NCI-H1417 treated with DMSO at 0.1 percent for 48 hours (cell line): ENCODE measurements at places on chromosomes 7 and 10.
A peak's percentile ranks its signal among the peaks of the same experiment; 100 is the strongest.

- DNase-seq = peak; percentile 70
Measured at GRCh38 chr7:4631380-4632179, 50.5 kb upstream of the FOXK1 start.

GRCh38 chr10:31612082-31612481 is 293.1 kb downstream of the ZEB1 start:
- DNase-seq = no peak

GRCh38 chr7:6419310-6419773 is 28.4 kb downstream of the DAGLB start:
- no peak for DNase-seq

DNA sequence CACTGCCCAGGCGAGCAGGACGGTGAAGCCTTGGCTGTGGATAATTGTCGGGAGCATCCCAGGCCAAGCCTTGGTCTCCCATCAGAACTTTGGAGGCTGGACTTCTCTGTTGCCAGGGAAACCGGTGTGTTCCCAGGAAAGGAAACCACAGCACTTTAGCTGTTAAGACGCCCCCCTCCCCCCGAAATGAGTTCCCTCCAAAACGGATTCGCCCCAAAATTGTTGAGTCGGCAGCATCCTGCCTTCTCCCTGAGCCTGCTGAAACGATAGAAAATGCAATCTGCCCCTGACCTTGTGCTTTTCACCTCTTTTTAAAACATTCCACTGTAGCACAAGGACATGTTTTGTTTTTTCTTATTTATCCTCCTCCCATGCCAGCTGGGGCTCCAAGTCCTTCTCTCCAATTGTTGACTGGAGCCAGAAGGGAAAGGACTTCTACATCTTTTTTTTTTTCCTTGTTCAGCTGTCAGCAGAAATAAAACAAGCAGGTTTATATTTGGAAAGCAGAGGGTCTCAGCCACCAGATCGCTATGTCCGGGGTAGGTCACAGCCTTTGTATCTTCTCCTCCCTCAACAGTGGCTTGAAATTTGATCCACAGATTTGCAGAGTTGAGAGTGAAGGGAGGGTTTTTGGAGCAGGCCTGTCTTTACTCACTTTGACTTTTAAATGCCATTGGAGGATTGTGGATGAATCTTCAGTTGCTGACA is 116.5 kb downstream of the ZMIZ1 start:
- no peak for DNase-seq

DNA sequence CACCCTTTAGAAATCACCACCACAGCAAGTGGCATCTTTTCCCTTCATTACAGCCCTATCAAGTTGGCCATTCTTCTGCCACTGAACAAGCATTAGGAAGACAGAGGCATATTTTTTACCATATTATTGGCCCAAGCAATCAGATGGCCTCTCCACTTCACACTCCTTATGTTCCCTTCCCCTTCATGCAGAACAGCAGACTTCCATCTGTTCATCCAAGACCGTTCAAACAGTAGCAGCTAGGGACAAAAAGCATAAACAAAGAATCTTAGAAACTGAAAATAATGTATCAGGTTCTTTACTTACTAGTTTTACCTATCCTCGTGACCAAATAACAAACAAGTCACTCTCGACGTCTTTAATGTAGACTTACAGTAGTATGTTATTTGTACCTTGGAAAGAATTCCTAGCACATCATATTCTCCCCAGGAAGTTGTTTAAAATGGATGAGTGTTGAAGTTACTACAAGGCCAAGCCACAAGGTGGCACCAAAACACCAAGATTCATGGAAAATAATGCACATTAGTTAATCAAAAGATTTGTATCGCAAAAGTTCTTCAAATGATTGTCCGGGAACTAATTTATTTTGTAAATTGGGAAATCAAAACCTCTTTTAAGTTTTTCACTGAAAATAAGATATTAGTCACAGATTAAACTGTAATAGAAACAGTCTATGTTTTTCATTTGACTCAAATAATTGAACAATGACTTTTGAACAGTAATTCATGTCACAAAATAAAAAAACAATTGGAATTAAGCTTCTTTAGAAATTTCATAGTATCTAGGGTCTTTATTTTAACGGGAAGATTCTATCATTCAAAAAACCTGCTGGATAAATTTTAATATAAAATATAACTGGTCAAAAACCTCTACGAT is 112.1 kb downstream of the VPS41 start:
- DNase-seq = peak; percentile 47

GRCh38 chr7:104956753-104957450 is 57.1 kb upstream of the KMT2E start:
- DNase-seq = no peak

DNA sequence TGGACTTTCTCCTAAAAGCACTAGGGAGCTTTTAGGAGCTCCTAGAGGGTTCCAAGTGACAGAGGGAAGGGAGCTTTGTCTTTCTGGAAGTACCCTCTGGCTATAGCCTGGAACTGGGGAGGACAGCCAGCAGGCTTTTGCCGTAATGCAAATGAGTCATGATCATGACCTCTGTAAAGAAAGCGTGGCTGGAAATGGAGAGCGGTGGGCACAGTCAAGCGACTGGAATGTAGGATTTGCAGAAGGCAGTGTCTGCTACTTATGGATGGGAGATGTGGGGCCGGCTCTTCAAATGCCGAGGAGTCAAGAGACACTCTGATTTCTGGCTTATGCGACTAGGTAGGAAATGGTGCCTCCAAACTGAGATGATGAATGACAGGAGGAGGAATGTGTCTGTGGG is 34.6 kb upstream of the PLPP4 start:
- no peak for DNase-seq

DNA sequence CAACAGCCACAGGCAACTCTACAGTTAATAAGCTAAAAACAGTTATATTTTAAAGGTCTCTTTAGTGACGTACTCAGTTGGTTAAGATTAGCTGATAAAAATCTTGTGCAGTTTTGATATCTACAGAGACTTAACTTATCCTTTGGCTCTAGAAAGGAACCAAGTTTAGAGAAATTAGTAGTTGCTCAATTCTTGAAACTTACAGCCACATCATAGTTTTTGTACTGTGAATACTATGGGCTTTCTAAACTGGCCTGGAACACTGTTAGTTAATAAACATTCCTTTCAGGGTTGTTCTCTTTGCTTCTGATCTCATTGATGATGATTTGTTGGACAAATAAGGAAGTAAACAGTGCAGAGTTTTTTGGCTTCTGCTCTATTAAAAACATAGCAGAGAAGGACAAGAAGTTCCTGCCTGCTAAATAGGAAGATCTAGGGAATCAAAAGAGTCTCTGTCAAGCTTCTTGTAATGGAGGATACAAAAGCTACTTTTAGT is 73.1 kb downstream of the MKLN1 start:
- no peak for DNase-seq
